ENCODE measurements at places on chromosomes 7 and 10.

GRCh38 chr7:43799605-43800004, 41.1 kb downstream of the BLVRA start:
- no peak for DNase-seq

DNA sequence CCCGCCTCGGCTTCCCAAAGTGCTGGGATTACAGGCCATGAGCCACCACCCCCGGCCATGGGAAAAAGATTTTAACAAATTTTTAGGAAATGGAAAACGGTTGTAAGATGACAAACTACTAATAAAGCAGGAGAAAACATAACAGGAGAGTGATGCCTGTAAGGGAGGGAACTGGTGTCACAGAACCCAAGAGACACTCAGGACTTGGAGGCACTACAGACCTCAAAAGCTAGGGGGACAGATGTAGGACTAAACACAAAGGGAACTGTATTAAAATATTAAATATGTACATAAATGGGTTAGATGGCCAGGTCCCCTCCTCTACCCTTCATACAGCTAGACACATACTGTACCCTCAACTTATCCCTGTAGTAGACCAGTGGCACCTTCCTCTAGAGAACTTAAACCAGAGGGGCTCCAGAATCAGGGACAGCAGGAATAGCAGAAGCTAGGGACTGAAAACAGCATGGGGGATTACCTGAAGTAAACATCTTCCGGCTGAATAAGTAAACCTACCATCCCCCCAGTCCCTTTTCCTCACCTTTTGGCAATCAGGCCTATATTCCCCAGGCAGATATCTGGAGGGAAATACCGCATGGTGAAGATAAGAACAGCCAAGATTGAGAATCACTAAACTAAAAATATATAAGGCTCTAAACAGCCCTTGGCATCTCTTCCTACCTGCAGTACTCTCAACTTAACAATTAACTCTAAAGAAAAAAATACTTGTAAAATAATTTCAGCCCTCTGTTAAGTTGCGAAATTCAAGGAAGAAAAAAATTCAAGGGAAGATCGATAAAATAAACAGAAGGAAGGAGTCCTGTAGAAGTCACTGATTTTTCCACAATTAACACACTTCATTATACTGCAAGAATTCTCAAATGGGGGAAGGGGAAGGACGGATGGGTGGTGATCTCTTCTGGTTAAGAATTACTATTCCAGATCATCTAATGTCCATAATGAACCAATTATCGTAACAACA, 15.5 kb downstream of the TM9SF3 start:
- DNase-seq, result no peak

GRCh38 chr10:14407567-14407966, 76.8 kb upstream of the FRMD4A start:
- no peak for DNase-seq

DNA sequence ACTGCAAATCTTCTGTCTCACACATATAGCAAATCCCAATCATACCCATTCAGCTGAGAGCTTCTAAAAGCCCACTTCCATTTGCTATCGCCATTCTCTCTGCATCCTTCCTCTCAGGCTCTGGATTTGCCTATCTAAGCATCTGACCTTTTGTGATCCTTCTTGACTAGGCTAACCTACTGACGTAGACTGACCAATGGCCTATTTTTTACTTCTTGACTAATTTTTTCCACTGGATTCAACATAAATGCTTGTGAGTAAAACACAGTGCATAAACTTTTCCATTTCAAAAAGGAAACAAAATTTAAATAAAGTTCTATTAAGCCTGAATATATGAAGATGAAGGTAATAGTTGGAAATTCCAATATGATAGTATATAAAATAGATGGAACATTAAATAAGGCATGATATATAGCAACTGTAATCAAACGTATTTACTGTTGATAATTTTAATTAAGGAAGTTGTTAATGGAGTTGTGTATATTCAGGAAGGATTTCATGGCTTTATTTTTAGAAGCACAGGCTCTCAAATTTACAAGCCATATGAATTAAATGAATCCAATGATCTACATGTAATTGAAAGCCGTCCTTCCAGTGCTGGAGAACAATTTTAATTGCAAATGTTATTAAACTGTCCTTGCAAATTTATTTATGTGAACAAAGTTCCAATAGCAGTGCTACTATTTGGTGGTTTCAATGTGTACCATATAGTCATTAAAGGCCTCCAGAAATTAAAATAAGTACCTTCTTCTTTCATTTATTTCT, 918.4 kb downstream of the SORCS3 start:
- DNase-seq, result no peak

DNA sequence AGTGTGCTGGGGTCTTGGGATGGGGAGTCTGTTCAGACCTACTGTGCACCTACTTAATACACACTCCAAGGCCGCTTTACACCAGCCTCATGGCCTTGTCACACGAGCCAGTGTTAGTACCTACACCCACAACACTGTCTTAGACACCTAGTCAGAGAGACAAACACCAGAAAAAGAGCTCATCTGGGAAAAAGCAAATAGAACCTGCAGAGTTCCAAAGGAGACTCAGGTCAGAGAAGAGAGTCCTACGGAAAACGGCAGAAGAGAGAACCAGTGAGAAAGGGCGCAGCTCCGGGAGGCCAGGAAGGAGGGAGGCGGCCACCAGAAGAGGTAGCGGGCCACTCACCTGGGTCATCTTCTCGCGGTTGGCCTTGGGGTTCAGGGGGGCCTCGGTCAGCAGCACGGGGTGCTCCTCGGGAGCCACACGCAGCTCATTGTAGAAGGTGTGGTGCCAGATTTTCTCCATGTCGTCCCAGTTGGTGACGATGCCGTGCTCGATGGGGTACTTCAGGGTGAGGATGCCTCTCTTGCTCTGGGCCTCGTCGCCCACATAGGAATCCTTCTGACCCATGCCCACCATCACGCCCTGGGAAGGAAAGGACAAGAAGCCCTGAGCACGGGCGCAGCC, 105.3 kb upstream of the TNRC18 start:
- DNase-seq, result no peak

- no peak for DNase-seq
Measured at GRCh38 chr10:54372179-54372578, 428.9 kb downstream of the PCDH15 start.

GRCh38 chr10:107687701-107688100, 523.2 kb upstream of the SORCS1 start:
- DNase-seq, result no peak

DNA sequence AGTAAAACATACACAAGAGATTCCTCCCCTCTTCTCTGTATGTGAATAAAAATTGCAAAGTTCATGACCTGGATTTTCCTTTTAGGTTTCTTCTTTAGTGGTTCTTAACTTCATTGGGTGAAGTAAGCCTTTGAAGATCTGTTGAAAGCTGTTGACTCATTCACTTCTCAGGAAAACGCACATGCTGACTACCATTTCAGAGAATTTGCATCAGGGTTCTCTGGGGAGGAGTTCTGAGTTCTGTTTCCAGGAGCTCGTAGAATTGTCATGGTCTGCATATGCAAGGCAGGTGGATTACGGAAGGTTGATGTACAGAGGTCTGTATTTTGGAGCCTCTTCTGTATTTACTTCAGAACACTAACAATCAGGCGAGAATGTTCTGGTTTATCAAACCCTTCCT, 962 bp upstream of the SLC26A4 start:
- no peak for DNase-seq

DNA sequence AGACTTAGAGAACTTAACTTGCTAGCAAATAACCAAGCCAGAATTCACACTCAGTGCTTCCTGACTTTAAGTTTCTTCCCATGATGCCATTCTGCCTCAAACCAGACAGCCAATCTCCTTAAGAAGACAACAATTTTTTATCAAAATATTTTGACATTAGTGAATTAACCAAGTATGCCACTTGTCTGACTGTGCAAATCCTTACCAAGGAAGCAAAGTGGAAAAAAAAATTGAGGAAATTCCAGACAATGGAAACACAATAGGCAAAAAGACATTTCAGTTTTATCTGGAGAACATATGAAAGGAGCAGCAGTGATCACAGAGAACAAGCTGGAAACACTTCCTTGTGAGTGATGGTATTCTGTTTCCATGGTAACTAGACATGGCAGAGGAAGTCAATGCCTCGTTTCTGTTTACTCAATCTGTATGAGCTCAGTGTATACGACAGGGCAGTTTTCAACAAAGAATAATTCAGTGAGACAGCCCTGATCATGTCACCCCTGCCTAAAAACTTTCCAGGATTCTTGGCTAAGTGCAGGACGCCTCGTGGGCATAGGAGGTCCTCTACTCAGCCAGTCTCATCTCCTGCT, 114.2 kb downstream of the DYNC1I1 start:
- no peak for DNase-seq

DNA sequence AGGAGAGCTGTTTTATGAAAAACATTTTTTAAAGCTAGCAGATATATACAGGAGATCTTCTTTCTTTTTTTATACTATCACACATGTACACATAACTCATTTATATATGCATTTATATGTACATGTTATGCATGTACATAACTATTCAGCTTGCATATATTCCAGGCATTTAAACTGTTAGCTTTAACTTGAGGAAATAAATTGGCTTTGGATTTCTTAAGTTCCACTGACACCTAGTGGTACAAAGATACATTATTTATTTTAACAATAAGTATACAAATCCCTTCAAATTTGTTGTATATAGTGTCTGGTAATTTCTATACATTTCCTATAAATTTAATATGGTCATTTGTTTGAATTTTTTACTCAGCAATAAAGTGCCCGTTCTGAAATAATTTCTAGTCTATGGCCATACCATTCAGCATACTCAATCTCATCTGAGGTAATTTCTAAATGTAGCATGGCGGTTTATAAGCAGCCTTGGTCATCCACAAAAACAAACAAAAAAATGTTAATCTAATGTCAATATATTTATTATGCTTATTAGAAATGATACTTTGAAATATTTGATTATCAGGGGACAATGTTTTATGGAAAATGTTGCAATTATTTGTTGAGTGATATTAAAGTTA, 11.6 kb downstream of the ZDHHC6 start:
- DNase-seq, result no peak

DNA sequence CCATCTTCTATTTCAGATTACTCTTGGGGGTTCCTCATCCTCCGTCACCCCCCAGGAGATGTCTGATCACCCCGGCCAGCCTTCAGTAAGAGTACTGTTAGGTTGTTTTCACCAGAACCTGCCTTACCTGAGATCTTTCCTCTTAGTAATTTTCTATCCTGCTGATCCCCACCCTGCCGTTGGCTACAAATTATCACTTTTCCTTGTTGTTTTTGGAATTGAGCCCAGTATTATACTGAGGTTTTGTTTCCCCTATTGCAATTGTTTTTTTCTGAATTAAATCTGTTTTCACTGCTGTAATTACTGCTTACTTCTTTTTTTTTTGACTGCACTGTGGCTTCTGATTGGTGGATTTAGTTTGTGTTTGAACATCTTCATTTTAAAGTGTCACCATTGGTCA, 14.7 kb downstream of the SPAM1 start:
- no peak for DNase-seq

DNA sequence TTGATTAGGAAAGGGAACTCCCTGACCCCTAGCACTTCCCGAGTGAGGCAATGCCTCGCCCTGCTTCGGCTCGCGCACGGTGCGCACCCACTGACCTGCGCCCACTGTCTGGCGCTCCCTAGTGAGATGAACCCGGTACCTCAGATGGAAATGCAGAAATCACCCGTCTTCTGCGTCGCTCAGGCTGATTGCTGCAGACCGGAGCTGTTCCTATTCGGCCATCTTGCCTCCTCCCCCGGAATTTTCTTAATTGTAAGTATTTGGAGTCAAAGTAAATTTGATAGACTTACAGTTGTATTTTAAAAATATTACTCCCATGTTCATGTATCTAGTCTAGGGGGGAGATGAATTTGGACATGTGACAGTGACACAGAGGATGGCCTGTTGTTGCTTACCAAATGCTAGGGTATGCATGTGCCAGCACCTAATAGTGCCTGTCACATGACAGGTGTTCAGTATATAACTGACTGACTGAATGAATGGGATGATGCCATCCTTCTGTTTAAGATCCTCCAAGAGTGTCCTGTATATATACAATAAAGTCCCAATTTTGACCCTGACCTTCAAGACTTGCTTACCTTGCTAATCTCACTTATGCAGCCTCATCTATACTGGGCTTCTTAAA, 42.0 kb upstream of the ICA1 start:
- no peak for DNase-seq

GRCh38 chr7:4159154-4159501, 523.0 kb upstream of the FOXK1 start:
- DNase-seq, result no peak

GRCh38 chr7:29147821-29148220, 1.5 kb upstream of the CPVL start:
- DNase-seq, result no peak

GRCh38 chr10:74824900-74825370, 1.5 kb upstream of the KAT6B start:
- peak; percentile 34 for DNase-seq

- no peak for DNase-seq
Measured at GRCh38 chr7:14902589-14903067, at the start of gene DGKB. Gene DGKB (minus strand): TSS chr7:14902751.

- DNase-seq, result no peak
Measured at GRCh38 chr10:84254552-84255478, 10.0 kb downstream of the RGR start.

DNA sequence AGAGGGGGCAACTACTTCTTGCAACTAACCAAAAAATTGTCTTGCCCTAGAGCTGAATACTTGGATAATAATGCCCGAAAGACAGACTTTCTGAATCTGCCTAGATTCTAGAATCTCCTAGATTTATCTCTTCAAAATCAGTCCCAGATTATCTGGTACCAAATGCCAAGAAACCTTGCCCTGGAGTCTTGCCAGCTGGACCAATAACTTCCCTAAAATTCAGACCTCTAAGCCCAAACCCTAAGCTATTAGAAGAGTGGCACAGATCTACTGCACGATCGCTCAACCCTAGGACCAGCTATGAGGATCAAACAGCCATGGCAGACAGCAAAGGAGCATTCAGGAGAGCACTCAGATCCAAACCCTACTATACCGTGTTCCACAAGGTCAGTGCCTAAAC, 45.0 kb downstream of the ARMH3 start:
- DNase-seq, result no peak

GRCh38 chr7:78296644-78297371, 498.2 kb downstream of the PHTF2 start:
- no peak for DNase-seq

DNA sequence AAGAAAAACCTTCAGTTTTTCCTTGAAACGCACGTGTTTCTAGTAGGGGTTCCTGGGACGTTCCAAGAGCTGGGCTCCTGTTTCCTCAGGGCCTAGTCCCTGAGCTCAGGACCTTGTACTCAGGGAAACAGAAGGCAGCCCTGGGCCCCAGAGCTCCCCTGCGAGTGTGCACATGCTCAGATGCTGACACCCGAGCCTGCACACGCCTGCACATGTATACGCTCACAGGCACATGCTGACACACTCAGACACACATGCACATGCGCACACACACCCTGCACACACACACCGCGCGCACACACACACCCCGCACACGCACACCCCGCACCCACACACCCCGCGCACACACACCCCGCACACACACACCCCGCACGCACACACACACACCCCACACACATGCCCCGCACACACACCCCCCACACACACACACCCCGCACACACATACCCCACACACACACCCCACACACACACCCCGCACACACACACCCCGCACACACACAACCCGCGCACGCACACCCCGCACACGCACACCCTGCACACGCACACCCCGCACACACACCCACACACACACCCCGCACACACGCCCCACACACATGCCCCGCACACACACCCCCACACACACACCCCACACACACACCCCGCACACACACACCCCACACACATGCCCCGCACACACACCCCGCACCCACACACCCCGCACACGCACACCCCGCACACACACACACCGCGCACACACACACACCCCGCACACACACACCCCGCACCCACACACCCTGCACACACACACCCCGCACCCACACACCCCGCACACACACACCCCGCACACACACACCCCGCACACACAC, 52.2 kb downstream of the CALML3 start:
- no peak for DNase-seq

GRCh38 chr10:49118430-49119074, 3.2 kb upstream of the VSTM4 start:
- no peak for DNase-seq

Data from effector memory CD4-positive, alpha-beta T cell (primary cell).